ENCODE measurements at places on chromosomes 1 and 21. TPM values are rescaled to one million over a fixed set of nuclear protein-coding genes. Genes with fewer than 3 reads are reported as not detected.

DNA sequence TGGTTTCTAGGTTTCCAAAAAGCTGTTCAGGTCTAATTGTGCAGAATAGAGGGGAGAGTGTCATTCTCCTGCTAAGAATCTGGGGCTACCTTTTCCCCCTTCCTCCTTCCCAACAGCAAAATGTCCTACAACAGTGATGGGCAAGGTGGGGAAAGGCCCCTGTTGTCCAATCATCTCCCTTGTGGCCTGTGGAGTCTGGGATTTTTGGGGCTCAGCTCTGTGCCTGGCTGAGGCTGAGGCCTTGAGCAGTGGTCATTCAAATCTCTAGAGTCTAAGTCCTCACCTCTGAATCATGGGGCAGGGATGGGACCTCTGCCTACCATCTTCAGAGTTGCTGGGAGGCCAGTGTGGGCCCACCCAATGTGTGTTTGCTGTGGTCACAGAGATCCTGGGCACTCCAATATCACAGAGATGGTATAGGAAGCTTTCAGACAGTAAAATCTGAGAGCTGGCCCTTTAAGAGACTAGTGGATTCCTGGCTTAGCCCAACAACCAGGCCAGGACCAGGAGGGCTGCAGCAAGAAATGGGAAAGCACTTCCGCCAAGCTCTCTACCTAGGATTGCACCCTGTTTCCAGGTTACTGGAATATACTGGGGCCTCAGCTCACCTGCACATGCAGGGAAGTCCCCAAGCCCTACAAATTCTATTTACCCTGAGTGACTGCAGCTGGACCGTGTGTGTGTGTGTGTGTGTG lies 28.5 kb upstream of the TENT5C start:
- DNase-seq = no peak

- no peak for DNase-seq
Measured at GRCh38 chr21:16310176-16310575, 580.4 kb downstream of the USP25 start.

DNA sequence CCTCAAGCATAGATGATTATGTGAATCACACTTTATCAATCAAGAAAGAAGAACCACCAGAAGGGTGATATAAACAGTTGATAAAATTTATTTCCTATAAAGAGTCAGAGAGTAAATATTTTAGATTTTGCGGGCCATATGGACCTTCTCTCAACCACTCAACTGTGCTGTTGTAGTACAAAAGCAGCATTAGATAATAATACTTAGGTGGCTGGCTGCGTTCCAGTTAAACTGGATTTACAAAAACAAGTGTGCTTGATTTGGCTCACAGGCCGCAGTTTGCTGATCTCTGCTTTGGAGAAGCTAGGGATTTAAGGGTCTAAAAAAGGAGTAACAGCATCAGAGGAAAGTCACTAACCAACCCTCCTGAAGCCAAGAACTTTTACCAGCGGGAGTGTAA lies 1406.0 kb downstream of the KCNT2 start:
- no peak for DNase-seq

Gene S100A10
- not detected for total RNA-seq

Measured in G401 (cell line).